ENCODE measurements at places on chromosomes 11 and 22.

DNA sequence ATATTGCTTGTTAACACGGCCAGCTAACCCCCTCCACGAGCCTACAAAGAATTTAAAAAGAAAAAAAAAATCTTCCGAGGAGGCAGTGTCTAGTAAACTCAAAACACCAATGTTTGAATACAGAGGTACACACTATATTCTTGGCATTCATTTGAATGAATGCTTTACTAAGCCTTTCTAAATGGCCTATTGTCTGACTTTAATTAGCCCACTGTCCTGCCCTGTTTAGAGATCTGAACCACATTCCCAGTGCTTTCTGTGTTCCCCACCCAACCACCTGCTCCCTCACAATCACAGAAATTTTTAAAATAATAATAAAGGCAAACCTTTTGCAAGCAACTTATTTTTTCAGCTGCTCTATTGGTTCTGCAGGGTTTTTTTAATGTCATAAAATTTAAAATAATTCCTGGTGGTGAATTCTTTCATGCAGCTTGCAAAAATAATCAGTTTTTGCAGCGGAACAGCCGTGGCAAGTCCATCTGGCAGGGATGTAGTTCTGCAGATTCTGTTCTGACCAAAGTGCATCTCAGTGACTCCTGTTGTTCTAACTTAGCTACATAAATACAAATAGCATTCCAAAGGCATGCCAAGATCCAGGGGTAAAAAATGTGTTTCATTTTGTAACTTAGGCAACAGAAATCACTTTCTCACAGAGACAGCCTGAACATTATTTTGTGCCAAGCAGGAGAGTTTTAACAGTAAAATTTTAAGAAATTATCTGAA lies 23.8 kb downstream of the POU2AF2 start:
- no peak for DNase-seq

DNA sequence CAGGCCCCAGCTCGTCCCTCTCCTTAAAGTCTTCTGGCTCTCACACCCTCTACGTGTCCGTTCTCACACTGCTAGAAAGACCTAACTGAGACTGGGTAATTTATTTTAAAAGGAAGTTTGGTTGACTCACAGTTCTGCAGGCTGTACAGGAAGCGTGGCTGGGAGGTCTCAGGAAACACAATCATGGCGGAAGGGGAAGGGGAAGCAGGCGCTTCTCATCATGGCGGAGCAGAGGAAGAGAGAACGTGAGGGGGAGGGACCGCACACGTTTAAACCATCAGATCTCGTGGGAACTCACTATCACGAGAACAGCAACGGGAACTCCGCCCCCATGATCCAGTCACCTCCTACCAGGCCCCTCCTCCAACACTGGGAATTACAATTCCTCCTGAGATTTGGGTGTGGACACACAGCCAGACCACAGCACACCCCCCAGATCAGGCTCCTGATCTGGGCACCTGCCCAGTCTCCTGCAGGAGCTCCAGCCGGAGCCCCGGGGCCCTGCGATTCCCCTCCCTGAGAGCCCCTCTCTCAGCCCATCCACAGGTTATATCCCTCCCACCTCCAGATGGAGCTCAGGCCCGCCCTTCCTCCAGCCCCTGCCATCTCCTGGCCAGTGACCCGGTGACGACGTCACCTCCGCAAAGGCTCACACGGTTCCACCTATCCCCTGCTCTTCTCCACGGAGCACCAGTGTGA lies 170.2 kb downstream of the BRD1 start:
- DNase-seq, result no peak

- no peak for DNase-seq
These were observed 23.6 kb downstream of the NPAT start for GRCh38 chr11:108198833-108199232.

GRCh38 chr11:62724171-62724570 lies 3.1 kb downstream of the HNRNPUL2 start:
- DNase-seq, result no peak

GRCh38 chr11:61683961-61684869 lies 4.0 kb downstream of the DAGLA start:
- DNase-seq, result no peak

DNA sequence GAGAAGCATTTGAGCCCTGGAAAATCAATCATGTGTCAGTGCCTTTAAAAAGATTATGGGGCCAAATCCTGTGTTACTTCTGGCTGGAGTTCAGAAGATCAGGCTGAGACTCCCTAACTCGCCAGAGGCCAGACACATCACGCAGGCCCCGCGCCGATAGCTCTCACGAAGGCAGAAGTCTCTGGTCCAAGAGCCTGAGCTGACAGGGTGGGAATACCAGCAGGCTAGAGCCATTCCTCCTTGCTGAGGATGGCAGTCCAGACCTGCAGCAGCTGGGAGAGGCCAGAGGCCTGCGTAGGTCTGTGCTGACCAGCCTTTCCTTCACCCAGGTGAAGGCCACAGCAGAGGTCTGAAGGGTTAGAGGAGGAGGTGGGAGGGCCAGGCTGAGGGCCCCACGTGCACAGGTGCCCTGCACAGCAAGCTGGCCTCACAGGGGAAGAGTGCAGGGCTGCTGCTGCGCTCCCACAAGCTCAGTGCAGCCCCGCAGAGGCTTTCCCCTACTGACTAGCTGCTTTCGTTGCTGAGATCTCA lies 52.9 kb downstream of the ST14 start:
- DNase-seq, result no peak
